ENCODE measurements at places on chromosomes 6 and 20.

DNA sequence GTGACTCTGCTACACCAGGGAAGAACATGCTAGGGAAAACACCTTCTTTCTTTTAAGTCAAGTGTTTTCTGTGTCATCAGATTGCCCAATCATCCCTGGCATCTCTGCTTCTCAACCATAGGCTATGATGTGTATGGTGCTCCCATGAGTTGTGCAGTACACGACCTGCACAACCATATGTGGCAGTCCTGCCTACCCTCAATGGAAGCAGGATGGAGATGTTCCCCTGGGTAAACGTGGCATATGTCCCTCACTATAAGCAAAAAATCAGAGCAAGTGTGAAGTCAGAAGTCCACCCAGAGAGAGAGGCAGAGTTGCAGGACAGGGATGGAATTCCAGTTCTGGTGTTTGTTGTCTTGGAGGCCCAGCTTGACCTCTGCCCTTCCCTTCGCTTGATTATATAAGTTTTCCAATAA is 10.3 kb upstream of the SNHG17 start:
- no peak for DNase-seq

DNA sequence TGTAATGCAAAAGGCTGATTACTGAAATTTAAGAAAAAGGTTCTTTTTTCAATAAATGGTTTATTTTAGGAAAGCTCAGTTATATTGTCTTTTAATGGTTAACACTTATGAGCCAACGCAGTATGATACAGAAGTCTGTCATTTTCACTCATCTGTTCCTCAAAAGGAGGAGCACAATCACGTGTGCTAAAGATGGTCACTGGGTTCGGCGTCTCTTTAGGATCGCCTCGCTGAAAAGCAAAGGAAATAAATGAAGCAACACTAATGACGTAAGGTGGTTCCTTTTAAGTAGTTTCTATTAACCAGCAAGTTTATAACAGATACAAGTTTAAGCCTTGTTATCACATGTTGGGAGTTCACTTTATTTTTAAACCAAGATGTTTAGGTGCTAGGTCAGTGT is 125.7 kb downstream of the MAP3K4 start:
- no peak for DNase-seq

DNA sequence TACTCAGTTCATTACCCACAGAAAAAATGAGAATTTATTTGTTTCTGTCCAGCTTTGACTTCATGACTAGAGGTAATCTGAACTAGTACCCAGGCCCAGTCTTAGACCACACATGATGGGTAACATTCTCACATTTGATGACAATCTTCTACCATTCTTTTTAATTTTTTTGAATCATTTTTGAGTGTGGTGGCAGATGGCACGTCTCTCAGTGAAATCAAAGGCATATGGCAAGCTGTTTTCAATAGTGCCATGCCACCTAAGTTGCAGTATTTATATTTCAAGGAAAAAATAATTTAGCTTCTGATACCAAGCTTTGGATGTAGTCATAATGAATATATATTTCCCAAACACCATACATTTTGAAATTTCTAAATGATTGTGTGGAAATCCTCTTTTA is 88.8 kb upstream of the HS3ST5 start:
- no peak for DNase-seq

- no peak for DNase-seq
These were observed 22.3 kb upstream of the RPP40 start for GRCh38 chr6:5025911-5026819.

- DNase-seq: no peak
These were observed 28.9 kb upstream of the CD83 start for GRCh38 chr6:14088600-14089192.

DNA sequence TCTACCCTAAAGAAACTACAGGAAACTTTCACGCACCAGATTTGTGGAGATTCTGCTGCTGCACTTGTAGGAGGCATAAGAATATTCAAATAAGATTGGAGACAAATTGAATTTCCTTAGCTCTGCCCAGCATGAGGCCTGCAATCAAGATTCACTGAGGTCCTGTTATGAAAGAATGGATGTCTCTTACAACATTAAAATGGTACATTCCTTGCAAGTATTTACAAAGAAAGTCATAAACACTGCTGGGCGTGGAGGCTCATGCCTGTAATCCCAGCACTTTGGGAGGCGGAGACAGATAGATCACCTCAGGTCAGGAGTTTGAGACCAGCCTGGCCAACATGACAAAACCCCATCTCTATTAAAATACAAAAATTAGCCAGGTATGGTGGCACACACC is 74.0 kb upstream of the MAP3K4 start:
- no peak for DNase-seq

GRCh38 chr6:94367316-94367715 is 948.0 kb upstream of the EPHA7 start:
- no peak for DNase-seq

GRCh38 chr20:49513517-49513916 is 31.0 kb upstream of the KCNB1 start:
- DNase-seq: no peak

GRCh38 chr6:13076575-13076974 is 251.8 kb downstream of the TBC1D7 start:
- DNase-seq: no peak

- DNase-seq: no peak
These were observed 39.8 kb upstream of the CDH22 start for GRCh38 chr20:46347841-46348803.

DNA sequence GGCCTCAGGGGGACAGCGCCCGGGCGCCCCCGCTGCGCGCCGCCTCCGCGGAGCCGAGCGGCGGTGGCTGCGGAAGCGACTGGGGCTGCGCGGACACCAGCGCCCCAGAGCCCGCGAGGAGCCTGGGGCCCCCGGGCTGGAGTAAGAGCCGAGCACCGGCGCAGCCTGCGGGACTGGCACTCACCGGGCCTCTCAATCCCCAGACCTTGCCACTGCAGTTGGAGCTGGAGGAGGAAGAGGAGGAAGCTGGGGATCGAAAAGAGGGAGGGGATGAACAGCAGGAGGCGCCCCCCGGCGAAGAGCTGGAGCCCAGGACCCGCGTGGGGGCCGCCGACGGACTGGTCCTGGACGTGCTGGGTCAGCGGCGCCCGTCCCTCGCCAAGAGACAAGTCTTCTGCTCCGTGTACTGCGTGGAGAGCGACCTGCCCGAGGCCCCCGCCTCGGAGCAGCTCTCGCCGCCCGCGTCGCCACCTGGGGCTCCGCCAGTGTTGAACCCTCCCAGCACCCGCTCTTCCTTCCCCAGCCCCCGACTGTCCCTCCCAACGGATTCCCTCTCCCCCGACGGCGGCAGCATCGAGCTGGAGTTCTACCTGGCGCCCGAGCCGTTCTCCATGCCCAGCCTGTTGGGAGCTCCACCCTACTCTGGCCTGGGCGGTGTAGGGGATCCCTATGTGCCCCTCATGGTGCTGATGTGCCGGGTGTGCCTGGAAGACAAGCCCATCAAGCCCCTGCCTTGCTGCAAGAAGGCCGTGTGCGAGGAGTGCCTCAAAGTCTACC is 590 bp downstream of the RNF217 start:
- DNase-seq: no peak

- DNase-seq: no peak
These were observed 1.4 kb downstream of the CST8 start for GRCh38 chr20:23492292-23492691.

DNA sequence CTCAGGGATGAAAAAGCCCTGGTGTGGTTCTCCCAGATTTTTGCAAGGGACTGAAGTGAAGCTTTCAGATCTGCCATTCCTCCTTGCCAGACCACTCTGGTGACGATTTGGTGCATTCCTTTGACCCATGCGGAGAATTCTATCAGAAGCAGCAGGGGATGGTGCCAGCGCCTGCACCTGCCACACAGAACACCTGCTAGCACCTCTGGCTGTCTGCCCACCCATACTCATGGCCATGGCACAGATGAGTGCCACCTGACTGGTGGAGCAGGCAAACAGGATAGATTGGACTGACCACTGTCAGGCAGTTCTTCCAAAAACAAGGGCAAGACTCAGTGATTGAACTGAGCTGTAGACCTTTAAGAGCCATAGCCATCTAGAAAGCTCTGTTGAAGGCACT is 107.1 kb downstream of the CDYL start:
- DNase-seq: no peak

- DNase-seq: no peak
These were observed 139.3 kb upstream of the PMEPA1 start for GRCh38 chr20:57849121-57849520.

DNA sequence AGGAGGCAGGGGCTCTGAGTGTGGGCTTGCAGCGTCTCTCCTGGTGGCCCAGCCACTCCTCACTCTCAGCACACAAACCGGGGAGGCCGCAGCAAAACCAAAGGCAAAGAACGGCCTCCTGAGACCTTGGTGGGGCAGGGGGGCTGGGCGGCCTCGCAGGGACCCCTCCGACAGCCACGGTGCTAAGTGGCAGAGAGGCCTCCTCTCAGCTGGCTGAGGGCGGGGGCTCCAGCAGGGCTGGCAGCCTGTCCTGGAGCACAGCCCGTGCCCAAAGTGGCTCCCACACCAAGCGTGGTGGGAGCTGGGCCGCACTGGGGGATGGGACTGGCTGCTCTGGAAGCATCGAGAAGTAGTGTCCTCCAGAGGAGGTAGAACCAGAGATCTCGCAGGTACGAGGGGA is 334.4 kb downstream of the QKI start:
- no peak for DNase-seq

- DNase-seq: no peak
These were observed 15.3 kb downstream of the TNFAIP3 start for GRCh38 chr6:137882225-137882961.

DNA sequence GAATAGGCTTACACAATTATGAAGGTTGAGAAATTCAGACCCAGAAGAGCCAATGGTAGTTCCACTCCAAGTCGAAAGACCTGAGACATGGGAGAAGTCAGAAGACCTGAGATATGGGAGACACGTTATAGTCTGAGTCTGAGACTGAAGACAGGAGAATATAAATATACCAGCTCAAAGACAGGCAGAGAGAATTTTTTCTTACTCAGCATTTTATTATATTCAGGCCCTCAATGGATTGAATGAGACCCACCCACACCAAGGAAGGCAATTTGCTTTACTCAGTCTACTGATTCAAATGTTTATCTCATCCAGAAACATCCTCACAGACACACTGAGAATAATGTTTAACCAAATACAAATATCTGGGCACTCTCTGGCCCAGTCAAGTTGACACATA is 693.5 kb downstream of the HDGFL1 start:
- no peak for DNase-seq

DNA sequence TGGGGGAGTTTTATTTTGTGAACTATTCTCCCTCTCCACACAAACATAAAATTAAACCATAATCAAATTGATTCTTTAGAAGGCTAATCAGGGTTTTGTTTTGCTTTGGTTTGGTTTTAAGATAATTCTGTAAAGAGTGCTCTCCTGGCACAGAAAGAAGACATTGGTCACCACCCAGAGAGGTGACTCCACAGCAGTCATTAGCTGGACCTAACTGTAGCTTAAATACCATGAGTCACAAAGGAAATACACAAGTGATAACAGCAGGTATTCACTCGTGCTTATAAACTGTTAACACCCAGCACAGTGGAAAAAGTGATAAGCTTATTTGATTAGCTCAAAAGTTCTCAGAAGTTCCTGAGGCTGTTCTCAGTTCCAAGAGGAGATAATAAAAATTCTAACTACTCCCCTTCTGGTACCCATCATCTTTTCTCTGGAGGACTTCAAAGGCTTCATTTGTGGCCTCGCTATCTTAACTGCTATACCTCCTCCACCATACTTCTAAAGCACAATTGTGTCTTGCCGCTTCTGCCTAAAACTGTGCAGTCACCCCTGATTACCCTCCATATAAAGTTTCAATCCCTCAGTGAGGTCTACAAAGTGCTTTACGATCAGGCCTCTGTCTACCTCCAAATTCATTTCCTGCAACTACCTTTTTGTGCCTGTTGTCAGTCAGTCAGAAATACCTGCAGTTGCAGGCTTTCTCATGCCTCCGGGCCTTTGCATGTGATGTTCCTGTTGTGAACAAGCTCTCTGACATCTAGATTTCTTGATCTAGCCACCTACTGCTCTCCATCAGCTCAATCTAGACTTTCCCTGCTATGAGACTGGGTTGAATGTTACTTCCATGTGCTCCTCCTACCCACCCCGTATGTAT is 201.1 kb downstream of the SAMD5 start:
- DNase-seq: no peak

DNA sequence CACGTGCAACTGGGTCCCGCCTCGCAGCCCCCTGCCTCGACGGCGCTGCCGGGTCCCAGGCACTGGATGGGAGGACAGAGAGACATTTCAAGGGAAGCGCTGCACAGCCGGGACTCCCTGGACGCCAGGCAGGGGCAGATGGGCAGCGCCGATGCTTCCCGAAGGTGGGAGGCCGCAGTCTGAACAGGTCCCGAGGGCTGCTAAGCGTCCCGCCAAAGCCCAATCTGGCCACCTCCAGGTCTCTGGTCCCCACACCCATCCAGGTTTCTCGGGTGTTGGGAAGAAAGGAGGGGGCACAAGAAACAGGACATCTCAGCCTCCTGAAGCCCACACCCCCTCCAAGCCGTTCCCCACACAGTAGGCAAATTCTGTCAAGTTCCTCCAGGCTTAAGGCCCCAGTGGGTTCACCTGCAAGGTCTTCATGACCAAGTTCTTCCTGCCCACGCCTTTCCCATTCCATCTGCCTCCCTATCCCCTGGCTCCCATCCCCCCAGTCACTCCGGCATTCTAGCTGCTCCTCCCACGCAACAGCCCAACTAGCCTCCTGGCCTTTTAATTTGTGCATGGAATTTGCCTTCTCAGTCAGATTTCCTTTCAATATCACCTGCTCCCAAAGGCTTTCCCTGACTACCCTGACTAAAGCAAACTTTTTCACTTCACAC is 5.4 kb upstream of the CPXM1 start:
- DNase-seq: no peak

DNA sequence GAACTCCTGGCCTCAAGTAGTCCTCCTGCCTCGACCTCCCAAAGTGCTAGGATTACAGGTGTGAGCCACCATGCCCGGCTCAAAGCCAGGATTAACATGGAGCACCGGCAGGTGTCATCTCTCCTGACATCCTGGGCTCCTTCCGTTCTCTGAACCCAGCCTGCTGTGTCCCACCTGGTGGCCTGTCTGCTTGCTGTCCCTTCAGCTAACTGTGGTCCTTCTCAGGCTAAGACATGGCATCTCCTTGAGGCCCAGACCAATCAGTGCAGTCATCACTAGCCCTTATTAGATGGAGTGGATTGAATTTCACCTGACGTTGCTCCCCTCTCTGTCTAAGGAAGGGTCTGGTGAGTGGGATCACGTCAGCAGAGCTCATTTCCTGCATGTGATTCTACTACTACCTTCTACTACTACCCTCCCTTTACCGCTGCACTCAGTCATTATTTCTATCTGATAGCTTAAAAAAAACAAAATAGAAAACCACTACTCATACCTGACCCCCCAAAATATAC is 28.0 kb upstream of the SYNJ2 start:
- no peak for DNase-seq

DNA sequence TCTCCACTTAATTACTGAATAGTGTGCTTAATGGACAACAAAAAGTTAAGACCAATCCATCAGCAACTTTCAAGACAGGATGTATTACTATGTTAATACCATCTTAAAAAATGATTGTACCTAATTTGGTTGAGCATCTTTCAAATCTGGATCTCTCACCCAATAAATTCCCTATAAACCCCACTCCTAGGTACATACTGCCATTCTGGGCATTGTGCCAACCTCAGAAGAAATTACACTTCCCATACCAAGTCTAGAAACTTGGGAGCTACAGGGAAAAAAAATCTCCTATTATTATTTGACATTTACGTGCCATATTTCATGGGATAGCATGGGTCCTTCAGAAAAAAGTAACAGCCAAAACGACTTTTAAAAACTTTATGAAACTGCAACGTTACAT is 5.1 kb downstream of the SYNCRIP start:
- no peak for DNase-seq

GRCh38 chr6:49269190-49269589 is 193.9 kb downstream of the MMUT start:
- DNase-seq: no peak

GRCh38 chr6:26309731-26310142 is 55.3 kb upstream of the BTN3A2 start:
- DNase-seq: no peak

Measured in activated CD4-positive, alpha-beta T cell treated with anti-CD3 and anti-CD28 coated beads, Interleukin-2, amount 10 ng/mL, durations not matched to agents 7 days and 5 days (primary cell).